ENCODE measurements at places on chromosomes 7 and 10. TPM values are rescaled to one million over a fixed set of nuclear protein-coding genes. Genes with fewer than 3 reads are reported as not detected.

DNA sequence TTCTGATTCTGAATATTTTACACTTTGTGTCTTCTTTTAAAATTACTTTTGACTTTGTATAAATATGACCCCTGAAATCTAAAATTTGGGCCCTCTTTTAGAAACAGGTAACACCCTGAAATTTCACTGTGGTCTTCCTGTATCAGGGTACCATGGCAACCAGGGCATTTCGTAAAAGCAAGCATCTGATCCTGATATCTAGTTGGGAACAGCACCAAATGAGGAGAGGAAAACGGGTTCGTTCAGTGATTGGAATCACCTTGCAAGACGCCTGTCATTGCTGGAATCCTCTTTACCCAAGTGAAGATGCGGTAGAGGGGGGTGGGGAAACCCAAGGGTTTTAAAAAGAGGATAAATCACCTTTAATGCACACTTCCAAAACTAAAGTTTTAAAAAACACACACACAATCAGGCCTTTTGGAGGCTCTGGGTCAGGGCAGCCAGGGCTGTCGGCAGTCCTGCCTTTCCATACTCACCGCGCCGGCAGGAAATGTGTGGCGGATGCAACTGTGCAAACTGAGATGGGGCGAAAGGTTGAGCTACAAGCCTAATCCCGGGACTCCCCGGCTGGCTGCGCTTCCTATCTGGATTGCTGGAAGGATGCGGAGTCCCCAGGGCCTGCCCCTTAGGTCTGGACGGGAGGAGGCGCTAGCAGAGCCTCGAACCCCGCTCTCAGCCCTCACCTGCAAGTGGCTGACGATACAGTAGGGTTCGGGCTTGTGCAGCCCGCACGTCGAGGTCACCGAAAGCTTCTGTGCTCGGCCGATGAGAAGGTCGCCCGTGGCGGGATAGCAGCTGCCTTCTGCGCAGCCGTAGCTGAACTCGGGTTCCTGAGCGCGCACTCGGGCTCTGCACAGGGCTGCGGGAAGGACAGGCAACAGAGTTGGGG lies 1.8 kb downstream of the LAMB1 start:
- DNase-seq = peak; percentile 19

The CDHR1 gene
- polyA plus RNA-seq = 8.8 TPM

The LIPJ gene
- polyA plus RNA-seq = not detected

- DNase-seq = no peak
Observed at GRCh38 chr10:33416209-33416608, 81.7 kb upstream of the NRP1 start.

GRCh38 chr10:78435484-78436221 lies 402.0 kb downstream of the RPS24 start:
- DNase-seq = no peak

DNA sequence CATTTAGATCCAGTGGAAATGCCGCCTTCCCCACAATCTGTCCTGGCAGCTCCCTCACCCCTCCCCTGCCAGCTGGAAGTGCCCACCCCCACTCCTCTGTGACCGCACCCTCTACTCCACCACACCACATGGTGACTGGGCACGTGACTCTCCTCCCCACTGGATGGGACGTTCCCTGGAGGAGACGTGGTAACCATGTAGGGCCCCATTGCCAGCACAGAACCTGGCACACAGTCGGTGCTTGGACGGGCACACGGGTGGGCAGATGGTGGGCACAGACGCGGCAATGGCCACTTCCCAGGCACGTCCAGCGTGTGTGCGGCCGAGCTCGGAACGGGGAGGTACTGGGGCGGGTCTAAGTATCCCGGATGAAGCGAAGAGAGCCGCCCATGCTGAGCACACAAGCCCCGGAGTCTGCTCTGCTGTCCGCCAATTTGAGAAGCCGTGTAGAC lies 245.6 kb downstream of the MAD1L1 start:
- DNase-seq = no peak

GRCh38 chr10:72564596-72564995 lies 61.3 kb downstream of the MICU1 start:
- peak; percentile 3 for DNase-seq

DNA sequence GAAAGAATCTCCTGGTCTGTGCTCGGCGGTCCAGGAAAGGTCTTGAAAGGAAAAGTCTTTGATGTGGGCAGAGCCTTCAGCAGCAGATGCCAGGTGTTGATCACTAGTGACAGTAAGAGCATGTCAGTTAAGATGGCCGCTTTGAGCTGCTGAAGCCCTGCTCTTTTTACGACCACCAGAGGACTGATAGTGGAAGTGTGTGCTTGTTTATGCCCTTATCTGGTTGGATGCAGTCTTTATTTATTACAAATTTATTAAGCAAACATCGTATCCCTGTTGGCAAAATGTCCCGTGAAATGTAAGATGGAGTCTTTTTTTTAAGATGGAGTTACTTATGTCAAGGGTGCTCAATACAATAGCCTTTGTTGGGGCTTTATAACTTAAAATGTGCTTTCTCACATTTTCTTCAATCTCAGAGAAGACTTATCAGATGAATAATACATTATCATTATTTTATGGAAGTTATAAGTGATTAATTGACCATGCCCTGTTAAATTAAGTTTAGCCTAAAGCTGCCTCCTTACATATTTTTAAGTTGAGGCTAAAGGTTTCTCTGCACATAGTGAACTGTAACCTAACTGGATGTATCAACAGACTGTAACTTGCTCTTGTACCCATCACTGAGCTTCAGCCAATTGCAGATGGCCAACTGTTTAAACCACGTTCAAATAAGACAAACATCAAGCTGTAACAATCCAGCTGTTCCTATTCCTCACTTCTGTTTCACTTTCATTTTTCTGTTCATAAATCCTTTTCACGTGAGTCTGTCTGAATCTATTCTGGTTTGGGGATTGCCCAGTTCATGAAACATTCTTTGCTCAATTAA lies 97.4 kb upstream of the PIK3CG start:
- no peak for DNase-seq
